ENCODE measurements at places on chromosomes 6 and 20.

- H3K27me3 ChIP-seq = peaks cover 7% of the 10 kb centered on the region
- no peaks in the 10 kb centered on the region for H3K4me1 ChIP-seq
- no peak for DNase-seq
Measured at GRCh38 chr20:1952737-1953530, 40.9 kb downstream of the PDYN start.

GRCh38 chr6:126662966-126663365 is 323.1 kb downstream of the CENPW start:
- no peak for DNase-seq
- no peaks in the 10 kb centered on the region for H3K27me3 ChIP-seq
- H3K4me1 ChIP-seq = peaks cover 18% of the 10 kb centered on the region
- peak overlapping the region; percentile 72 for H3K27ac ChIP-seq

DNA sequence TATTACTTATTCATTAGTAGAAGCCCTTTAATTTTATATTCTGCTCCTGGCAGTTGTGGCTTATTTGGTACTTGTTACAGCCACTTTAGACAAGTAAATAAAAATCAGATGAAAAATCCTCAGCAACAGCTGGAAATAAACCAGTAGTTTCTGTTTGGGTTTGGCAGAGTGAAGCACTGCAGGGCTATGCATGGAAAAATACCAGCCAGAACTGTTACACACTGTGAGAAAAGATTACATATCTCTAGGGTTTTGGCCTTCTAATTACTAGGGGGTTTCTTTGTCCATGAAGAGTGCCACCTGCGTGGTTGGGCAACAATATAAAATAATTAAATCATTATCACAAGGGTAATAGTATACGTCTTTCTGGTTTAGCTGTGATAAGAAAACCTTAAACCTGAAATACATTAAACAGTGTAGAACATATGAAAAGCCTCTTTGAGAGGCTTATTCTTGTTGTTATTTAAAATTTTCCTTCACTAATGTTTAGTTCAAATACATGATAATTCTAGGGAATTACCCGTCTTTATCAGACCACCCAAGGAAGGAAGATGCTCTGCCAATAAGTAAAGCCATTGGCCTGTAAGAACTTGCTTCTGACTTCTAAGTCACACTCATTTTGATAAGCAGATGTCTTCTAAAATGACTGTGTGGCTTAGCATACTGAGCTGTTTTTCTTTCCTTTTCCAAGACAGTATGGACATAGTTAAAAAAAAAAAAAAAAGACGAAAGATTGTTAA is 320.0 kb upstream of the FLRT3 start:
- H3K4me3 ChIP-seq = no peak overlapping the region
- no peaks in the 10 kb centered on the region for H3K27me3 ChIP-seq
- no peaks in the 10 kb centered on the region for H3K36me3 ChIP-seq
- DNase-seq = no peak
- no peaks in the 10 kb centered on the region for H3K4me1 ChIP-seq

DNA sequence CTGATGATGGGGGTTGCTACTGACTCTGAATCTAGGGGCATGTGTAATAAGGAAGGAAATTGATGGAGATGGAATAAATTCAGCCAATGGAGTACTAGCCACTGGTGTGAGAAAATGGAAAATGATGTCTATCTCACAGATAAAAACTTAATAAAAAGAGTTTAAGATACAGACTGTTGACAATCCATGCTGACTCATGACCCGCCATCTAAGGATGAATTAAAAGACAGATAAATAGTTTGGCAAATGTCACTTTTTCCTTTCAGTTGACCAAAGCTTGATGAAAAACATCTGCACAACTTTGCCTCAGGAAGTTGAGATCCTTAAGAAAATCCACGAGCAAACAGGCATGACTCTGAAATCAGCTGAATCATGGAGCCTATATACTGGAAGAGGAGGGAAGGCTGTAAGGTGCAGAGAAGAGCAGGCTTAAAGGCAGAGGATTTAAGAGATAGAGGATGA is 82.6 kb upstream of the BMP5 start:
- H3K4me3 ChIP-seq = no peak overlapping the region
- H3K27me3 ChIP-seq = no peaks in the 10 kb centered on the region
- H3K36me3 ChIP-seq = no peaks in the 10 kb centered on the region
- H3K27ac ChIP-seq = no peak overlapping the region
- no peaks in the 10 kb centered on the region for H3K4me1 ChIP-seq

- H3K4me1 ChIP-seq = peaks cover 13% of the 10 kb centered on the region
- no peaks in the 10 kb centered on the region for H3K36me3 ChIP-seq
- DNase-seq = peak; percentile 39
- H3K4me3 ChIP-seq = peak overlapping the region; percentile 68
- H3K27ac ChIP-seq = no peak overlapping the region
Measured at GRCh38 chr6:108781419-108782100, 66.7 kb upstream of the ARMC2 start.

DNA sequence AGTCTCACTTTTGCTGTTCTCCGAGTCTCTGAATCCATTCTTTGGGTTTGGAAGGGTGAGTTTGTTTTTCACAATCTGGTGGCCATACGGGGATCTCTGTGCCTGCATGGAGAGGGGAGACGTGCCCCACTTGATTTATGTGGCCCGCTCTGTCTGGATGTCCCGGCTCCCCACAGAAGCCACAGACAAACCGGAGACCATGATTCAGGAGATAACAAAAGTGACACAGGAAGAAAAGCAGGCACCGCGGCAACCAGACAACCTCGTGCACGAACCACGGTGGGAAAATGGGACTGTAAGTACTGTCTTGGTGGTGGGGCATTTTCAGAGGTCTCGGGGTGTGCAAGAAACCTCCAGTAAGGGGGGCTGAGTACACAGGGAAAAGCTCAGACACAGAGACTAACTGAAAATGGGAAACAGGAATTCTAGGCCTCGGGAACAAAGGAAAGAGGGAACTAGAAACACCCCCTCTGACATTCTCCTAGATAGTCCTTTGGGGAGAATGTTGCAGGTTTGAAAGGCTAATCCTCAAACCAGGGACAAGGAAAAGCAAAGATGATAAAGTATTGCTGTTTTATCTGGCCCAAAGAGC is 22.1 kb upstream of the ZNF318 start:
- no peak overlapping the region for H3K4me3 ChIP-seq
- no peaks in the 10 kb centered on the region for H3K36me3 ChIP-seq
- DNase-seq = peak; percentile 28

Measured in fibroblast of lung (primary cell).